ENCODE measurements at places on chromosomes 7 and 10.

GRCh38 chr7:36088553-36088952 lies 64.5 kb upstream of the EEPD1 start:
- peaks cover 10% of the 10 kb centered on the region for H3K4me1 ChIP-seq
- no peak overlapping the region for H3K4me3 ChIP-seq
- no peak for DNase-seq
- no peaks in the 10 kb centered on the region for H3K27me3 ChIP-seq

DNA sequence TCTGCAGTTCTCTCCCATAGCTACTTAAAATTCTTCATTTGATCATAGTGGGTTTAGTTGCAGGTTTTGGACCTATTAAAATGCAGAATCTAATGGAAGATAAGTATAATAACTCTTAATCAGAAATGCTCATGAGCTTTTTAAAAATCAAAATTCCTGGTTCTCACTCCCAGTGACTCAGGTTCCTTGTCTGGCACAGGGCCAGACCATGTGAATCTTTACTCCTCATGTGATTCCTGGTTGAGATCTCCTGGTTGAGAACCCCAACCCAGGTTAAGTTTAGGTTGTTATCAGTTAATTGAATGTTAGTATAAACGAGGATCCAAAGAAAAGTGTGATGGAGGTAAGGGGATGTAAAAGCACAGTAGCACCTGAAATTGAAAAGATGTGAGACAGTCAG lies 17.5 kb upstream of the TRUB1 start:
- no peak overlapping the region for H3K4me3 ChIP-seq
- no peaks in the 10 kb centered on the region for H3K27me3 ChIP-seq
- DNase-seq, result no peak
- H3K4me1 ChIP-seq, result no peaks in the 10 kb centered on the region

GRCh38 chr10:71810048-71810750 lies 36.9 kb upstream of the VSIR start:
- H3K4me3 ChIP-seq, result no peak overlapping the region
- peaks cover 10% of the 10 kb centered on the region for H3K27me3 ChIP-seq
- H3K27ac ChIP-seq, result no peak overlapping the region
- H3K4me1 ChIP-seq, result no peaks in the 10 kb centered on the region

DNA sequence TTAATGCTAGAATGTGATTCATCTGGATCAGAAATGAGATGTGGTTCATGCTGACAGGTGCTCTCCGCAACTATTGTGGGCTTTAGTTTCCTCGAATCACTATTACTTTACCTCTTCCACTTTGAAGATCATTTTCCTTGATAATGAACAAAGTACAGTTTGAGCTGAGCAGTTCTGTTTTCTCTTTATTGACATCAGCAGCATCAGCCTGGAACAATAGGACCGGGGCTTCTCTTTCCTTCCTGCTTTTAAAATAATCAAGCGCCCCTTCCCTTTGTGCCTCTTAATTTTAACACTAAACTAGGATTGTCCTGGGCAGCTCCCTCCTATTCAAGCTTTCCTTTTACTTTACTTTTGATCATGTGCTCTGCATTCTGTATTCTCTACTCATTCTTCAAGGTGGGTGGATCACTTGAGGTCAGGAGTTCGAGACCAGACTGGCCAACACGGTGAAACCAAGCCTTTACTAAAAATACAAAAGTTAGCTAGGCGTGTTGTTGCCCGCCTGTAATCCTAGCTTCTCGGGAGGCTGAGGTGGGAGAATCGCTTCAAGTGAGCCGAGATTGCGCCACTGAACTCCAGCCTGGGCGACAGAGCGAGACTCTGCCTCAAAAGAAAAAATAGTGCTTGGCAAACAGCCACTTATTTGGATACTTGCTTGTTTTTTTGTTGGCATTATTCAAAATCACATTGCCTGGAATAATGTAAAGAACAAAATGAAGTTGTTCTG lies 67.0 kb upstream of the RHEB start:
- no peak overlapping the region for H3K4me3 ChIP-seq
- no peak for DNase-seq
- no peaks in the 10 kb centered on the region for H3K4me1 ChIP-seq
- no peak overlapping the region for H3K27ac ChIP-seq
- H3K36me3 ChIP-seq, result peaks cover 4% of the 10 kb centered on the region

DNA sequence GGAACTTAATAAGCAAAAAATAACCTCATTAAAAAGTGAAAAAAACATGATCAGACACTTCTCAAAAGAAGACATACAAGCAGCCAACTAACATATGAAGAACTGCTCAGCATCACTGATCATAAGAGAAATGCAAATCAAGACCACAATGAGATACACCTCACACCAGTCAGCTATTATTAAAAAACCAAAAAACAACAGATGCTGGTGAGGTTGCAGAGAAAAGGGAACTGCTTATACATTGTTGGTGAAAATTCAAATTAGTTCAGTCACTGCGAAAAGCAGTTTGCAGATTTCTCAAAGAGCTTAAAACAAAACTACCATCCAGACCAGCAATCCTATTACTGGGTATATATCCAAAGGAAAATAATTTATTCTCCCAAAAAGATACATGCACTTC lies 513.3 kb downstream of the MDFIC start:
- H3K4me1 ChIP-seq, result no peaks in the 10 kb centered on the region
- H3K4me3 ChIP-seq, result no peak overlapping the region
- H3K36me3 ChIP-seq, result no peaks in the 10 kb centered on the region
- no peaks in the 10 kb centered on the region for H3K27me3 ChIP-seq
- no peak overlapping the region for H3K27ac ChIP-seq

GRCh38 chr10:52775132-52775647 lies 2.6 kb upstream of the MBL2 start:
- H3K27me3 ChIP-seq, result no peaks in the 10 kb centered on the region
- DNase-seq, result no peak

- H3K27ac ChIP-seq, result no peak overlapping the region
- no peak for DNase-seq
- no peak overlapping the region for H3K4me3 ChIP-seq
- H3K36me3 ChIP-seq, result no peaks in the 10 kb centered on the region
- H3K27me3 ChIP-seq, result no peaks in the 10 kb centered on the region
These were observed 96.9 kb downstream of the RTKN2 start for GRCh38 chr10:62171791-62172190.

GRCh38 chr7:50779427-50779826 lies 3.3 kb downstream of the GRB10 start:
- no peak for DNase-seq
- no peaks in the 10 kb centered on the region for H3K36me3 ChIP-seq
- H3K27me3 ChIP-seq, result peaks cover 3% of the 10 kb centered on the region
- no peak overlapping the region for H3K27ac ChIP-seq

- H3K4me1 ChIP-seq, result no peaks in the 10 kb centered on the region
- H3K4me3 ChIP-seq, result no peak overlapping the region
- DNase-seq, result no peak
- H3K27ac ChIP-seq, result no peak overlapping the region
- no peaks in the 10 kb centered on the region for H3K27me3 ChIP-seq
- no peaks in the 10 kb centered on the region for H3K36me3 ChIP-seq
These were observed 62.1 kb upstream of the NEBL start for GRCh38 chr10:20959242-20959641.

- no peaks in the 10 kb centered on the region for H3K4me1 ChIP-seq
- DNase-seq, result no peak
- H3K27ac ChIP-seq, result no peak overlapping the region
- H3K4me3 ChIP-seq, result no peak overlapping the region
These were observed 136.8 kb downstream of the DGKB start for GRCh38 chr7:14765731-14766130.

GRCh38 chr7:35185908-35186731 lies 67.8 kb downstream of the TBX20 start:
- no peaks in the 10 kb centered on the region for H3K27me3 ChIP-seq
- H3K4me1 ChIP-seq, result no peaks in the 10 kb centered on the region
- no peak for DNase-seq
- H3K4me3 ChIP-seq, result no peak overlapping the region

DNA sequence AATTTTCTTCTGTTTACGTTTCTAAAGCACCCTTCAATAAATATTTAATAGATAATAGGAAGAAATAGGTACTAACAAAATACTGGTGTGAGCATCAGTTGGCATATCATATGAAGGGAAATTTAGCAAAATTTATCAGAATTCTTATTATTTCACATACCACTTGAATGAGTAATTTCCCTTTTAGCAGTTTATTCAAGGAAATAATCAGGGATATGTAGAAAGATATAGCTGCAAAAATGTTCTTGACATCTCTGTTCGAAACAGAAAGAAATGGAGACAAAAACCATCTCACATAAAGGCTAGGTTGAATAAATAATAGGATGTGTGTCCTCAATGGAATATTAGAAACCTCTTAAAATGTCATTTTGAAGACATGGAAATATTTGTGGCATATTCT lies 35.8 kb upstream of the PIP4K2A start:
- no peaks in the 10 kb centered on the region for H3K4me1 ChIP-seq
- H3K36me3 ChIP-seq, result no peaks in the 10 kb centered on the region
- H3K4me3 ChIP-seq, result no peak overlapping the region
- no peak for DNase-seq
- H3K27me3 ChIP-seq, result no peaks in the 10 kb centered on the region

DNA sequence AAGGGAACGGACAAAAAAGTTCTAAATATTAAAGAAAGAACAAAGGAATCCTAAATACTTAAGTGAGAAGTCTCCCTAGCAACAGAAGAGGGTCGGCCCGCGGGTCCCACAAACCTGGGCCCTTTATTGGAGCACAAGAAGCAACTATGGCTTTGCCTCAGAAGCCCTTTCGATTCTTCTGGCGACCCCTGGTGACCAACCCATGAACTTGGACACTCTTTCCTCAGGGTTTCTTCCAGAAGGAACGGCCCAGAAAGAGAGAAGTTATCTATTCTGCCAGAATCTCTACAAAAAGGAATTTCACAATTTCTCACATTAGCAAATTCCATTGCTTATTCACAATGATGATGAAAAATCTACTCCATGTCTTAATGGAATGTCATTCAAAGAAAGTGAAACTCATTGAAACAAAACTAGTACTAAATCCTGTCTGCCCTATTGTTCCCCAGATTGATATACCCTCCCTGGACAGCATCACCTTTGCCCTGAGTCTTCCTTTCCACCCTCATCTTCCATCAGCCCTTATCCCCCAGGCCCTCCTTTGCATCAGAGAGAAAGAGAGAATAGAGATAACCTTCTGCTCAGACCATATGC lies 43.7 kb downstream of the CPVL start:
- peak; percentile 66 for DNase-seq
- no peaks in the 10 kb centered on the region for H3K36me3 ChIP-seq
- H3K27ac ChIP-seq, result no peak overlapping the region
- no peak overlapping the region for H3K4me3 ChIP-seq

- H3K27me3 ChIP-seq, result no peaks in the 10 kb centered on the region
- DNase-seq, result peak; percentile 52
- H3K4me1 ChIP-seq, result no peaks in the 10 kb centered on the region
- no peak overlapping the region for H3K4me3 ChIP-seq
- H3K27ac ChIP-seq, result no peak overlapping the region
These were observed 59.7 kb upstream of the PRSS1 start for GRCh38 chr7:142689439-142690120.

GRCh38 chr7:11436316-11436715 lies 395.7 kb downstream of the THSD7A start:
- H3K27ac ChIP-seq, result no peak overlapping the region
- no peaks in the 10 kb centered on the region for H3K36me3 ChIP-seq
- no peaks in the 10 kb centered on the region for H3K4me1 ChIP-seq
- DNase-seq, result peak; percentile 16
- H3K27me3 ChIP-seq, result no peaks in the 10 kb centered on the region

DNA sequence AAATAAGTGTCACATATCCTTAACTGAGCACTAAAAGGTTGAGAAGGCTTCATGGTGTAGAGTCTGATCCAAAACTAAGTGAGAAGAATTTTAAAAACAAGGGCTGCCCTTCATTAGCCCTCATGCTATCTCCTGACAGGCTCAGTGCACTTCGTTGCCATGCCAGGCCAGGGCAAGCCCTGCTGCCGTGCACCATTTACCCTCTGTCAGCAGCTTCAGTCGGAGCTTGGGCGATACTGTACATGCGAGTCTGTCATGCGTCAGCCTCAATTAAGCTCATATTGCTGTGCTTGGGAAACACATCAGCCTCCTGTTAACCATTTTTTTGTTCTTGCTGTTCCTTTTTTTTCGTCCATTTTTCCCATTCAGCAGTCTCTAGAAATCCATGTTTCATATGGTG lies 166.6 kb downstream of the VTI1A start:
- no peaks in the 10 kb centered on the region for H3K4me1 ChIP-seq
- no peaks in the 10 kb centered on the region for H3K36me3 ChIP-seq
- no peak overlapping the region for H3K4me3 ChIP-seq
- DNase-seq, result no peak

GRCh38 chr10:78981257-78981969 lies 87.4 kb upstream of the ZMIZ1 start:
- H3K4me1 ChIP-seq, result no peaks in the 10 kb centered on the region
- H3K27me3 ChIP-seq, result no peaks in the 10 kb centered on the region
- H3K36me3 ChIP-seq, result no peaks in the 10 kb centered on the region
- DNase-seq, result no peak
- H3K4me3 ChIP-seq, result no peak overlapping the region

DNA sequence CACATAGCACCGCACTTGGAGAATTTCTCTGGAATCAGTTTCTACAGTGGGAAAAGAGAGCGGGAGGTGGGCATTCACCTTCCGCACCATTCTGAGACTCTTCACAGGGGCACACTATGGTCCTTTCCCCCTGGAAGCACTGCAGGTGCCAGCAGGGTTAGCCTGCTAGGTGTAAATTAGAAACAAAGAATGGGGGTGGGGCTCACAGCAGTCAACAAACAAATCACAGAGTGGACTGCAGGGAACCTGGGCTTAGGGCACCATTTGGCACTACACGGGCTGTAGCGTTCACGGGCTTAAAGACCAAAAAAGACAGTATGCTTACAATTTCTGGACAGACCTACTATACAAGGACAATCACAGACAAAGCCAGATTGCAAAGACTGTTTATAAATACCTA lies 8.0 kb upstream of the PKD1L1 start:
- H3K36me3 ChIP-seq, result no peaks in the 10 kb centered on the region
- no peak overlapping the region for H3K4me3 ChIP-seq
- no peaks in the 10 kb centered on the region for H3K4me1 ChIP-seq
- no peaks in the 10 kb centered on the region for H3K27me3 ChIP-seq
- no peak overlapping the region for H3K27ac ChIP-seq
- no peak for DNase-seq

DNA sequence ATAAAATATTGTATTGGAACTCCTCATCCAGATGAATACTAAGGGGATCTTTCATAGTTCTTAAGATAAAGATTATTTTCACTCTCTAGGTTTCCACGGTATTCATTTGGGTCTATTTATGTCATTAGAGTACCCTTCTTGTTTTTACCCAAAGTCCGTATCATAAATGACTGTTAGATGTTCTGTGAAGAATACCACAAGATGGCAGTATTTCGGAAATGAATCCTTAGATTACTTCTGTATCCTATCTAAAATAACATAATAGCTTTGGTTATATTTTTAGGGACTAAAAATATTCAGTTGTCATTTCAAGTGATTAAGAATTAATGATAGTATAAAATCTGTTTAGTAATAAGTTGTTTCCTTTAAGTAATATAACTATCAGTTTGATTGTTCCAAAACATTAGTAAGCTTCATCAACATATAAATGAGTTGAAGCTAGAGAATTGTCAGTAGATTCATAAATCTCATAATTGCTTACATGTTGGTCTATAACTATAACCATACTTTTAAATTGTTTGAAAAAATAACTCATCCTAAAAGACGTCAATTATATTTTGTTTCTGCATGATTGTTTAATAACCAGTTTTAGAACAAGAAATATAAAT lies 337.5 kb upstream of the KCND2 start:
- H3K36me3 ChIP-seq, result no peaks in the 10 kb centered on the region
- H3K27ac ChIP-seq, result no peak overlapping the region
- H3K4me1 ChIP-seq, result no peaks in the 10 kb centered on the region
- no peaks in the 10 kb centered on the region for H3K27me3 ChIP-seq

All from small intestine (tissue), 16 donors.